Skin of body (tissue), 3 donors: ENCODE measurements at places on chromosomes 4 and X. TPM values are rescaled to one million over a fixed set of nuclear protein-coding genes. Genes with fewer than 3 reads are reported as not detected.

The RXFP1 gene
- total RNA-seq = 0.39 TPM

The FOXO4 gene
- total RNA-seq = 9.9 TPM

The AMOT gene
- total RNA-seq = 18.7 TPM

The SYTL5 gene
- 0.49 TPM for total RNA-seq

The KDR gene
- 32.4 TPM for total RNA-seq

The CDX4 gene
- not detected for total RNA-seq

The CDKL5 gene
- 8.1 TPM for total RNA-seq

The SLITRK4 gene
- 1.6 TPM for total RNA-seq

The KLHL13 gene
- total RNA-seq = 19.9 TPM

The CFAP99 gene
- total RNA-seq = not detected

The VCX gene
- not detected for total RNA-seq

The USP17L25 gene
- not detected for total RNA-seq

The UGT2B11 gene
- total RNA-seq = not detected

The H2BW2 gene
- total RNA-seq = not detected

The CT47B1 gene
- not detected for total RNA-seq

The MAGEE2 gene
- total RNA-seq = not detected

The AKAP4 gene
- not detected for total RNA-seq

The GCNA gene
- 0.99 TPM for total RNA-seq

The EREG gene
- total RNA-seq = 23.4 TPM

The FGF5 gene
- 0.10 TPM for total RNA-seq

The UBE2A gene
- 31.0 TPM for total RNA-seq

The RCHY1 gene
- total RNA-seq = 39.3 TPM

The GABRG1 gene
- total RNA-seq = under 0.01 TPM

The RPA4 gene
- 3.8 TPM for total RNA-seq

The NSUN7 gene
- total RNA-seq = 2.7 TPM

The UGDH gene
- total RNA-seq = 46.2 TPM

The PABPC1L2A gene
- not detected for total RNA-seq

The SLC38A5 gene
- 5.9 TPM for total RNA-seq

The CFAP47 gene
- 0.10 TPM for total RNA-seq
